ENCODE measurements at places on chromosomes 6 and 20. TPM values are rescaled to one million over a fixed set of nuclear protein-coding genes. Genes with fewer than 3 reads are reported as not detected.

- DNase-seq: no peak
Observed at GRCh38 chr20:51460569-51461265, 81.8 kb downstream of the NFATC2 start.

DNA sequence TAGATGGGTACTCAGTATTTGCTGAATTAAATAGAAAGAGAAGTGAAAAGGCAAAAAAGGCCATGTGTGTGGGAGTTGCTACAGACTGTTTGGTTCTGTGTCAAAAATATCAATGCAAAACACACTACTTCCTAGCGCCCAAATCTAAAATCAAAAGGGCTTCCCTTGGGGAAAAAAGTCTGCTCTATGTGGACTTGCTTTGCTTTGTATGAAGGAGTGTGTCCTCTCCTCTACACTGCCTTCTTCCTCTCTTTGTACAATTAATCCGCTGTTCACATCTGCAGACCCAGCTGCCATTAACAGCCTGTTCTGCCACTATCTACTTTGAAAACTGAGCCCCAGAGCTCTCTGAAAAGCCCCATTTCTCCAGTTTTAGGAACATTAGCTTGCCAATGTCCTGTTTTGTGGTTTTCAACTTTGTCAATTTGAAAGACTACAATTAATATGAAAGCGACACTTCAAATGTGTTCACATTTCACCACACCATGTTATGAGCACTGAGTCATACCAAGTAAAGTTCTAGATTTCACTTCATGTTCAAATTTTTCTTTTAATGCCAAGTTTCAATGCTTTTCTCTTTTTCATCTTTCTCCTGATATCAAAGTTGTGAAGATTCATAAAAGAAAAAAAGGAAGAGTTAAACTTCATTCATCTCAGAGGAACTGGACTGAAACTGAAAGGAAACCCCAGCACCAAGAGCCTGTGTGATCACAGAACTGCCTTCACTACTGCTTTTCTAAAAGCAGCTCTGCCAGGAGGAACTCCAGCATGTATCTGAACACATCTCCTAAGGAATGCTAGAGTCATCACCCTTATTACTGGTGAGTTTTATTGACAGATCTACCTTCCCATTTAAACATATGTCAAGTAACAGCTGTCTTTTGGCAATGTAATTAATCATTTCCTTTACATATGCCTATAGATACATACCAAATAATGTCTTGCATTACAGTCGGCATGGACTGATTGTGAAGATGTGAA is 102.6 kb downstream of the KIF13A start:
- DNase-seq: no peak

- no peak for DNase-seq
Observed at GRCh38 chr6:28449056-28449455, 5.8 kb upstream of the ZSCAN23 start.

- DNase-seq: no peak
Observed at GRCh38 chr6:30681766-30682142, 4.7 kb downstream of the PPP1R18 start.

DNA sequence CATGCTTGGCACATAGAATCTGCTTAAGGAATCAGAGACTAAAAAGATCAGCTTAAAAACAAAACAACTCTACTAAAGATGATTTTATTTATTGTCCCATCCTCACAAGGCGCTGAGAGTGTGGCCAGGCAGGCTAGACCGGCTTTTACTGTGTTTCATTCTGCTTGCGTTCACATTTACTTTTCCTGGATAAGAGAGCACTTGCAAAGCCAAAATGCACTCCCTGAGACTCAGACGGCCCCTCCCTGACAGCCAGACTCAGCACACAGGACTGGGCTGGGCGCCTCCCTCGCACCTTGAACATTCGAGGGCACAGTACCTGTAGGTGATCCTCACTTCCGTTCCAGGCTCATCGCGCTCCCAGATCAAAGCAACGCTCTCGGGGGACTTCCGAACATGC is 10.2 kb downstream of the ACSS1 start:
- DNase-seq: no peak

GRCh38 chr6:47308552-47309290 is 984 bp downstream of the TNFRSF21 start:
- no peak for DNase-seq

DNA sequence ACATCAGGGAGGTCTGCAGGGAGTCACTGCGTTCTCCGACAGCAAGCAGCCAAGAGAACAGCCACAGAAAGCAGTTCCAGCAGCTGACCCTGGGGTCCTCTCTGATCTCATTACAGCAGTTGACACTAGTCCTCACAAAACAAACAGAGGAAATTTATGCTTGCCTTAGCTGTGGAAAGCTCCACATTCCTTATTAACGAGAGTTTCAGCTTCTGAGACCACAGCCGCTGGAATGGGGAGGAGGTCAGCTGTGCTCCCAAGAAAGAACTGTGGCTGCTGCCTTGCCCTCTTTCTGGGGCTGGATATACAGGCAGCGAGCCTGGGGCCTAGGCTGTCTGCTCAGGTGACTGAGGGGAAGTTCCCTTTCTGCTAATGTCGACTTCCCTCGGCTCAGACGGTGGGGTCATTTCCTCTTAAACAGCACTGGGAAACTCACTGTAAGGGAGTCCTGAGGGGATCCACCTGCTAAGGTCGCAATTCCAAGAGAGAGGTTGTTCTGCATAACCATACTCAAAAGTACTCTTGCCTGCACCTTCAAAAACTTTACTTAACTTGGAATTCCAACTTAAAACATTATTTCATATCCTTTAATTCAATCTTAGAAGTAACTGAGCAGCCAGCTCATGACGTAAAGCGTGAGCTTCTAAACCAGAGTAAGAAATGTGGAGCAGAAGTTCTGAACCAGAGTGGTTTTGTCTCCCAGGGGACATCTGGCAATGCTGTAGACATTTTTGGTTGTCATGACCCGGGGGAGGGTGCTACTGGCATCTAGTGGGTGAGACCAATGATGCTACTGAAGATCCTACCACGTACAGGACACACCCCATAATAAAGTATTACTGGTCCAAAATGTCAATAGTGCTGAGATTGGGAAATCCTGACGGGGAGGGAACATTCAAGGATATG is 80.3 kb downstream of the BACH2 start:
- DNase-seq: no peak

DNA sequence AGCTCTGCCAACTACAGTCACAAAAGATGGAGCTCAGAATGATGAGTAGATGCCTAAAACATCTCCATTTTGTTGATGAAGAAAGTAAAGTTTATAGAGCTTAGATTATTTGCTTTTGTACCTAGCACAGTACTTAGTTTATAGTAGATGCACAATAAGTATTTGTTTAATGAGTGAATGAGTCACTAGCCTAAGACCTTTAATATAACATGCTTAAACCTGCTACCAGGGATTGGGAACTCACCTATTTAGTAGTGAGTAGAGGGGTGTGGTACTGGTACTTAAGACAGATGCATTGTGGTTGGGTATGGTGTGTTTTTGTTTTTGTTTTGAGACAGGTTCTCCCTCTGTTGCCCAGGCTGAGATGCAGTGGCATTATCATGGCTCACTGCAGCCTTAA is 35.8 kb downstream of the TRIM38 start:
- DNase-seq: no peak

GRCh38 chr6:35142588-35143569 is 1.7 kb upstream of the TCP11 start:
- no peak for DNase-seq

GRCh38 chr6:111957623-111958315 is 84.5 kb upstream of the FYN start:
- DNase-seq: no peak

DNA sequence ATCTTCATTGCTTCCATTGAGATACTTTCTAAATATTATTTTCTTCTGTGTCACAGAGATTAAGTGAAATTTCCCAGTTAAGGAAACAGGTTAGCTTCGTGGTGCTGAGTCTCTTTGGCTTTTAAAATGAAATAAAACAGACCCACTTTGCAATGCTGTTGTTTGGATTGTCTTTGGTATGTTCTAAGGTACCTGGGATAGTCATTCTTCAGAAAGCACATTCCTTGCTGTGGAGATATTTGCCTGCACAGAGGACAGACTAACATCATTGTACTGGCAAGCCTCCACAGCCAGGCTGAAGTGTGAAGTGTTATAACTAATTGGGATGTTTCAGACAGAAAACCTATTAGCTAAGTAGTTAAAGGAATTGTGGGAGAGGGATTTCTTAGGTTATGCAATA is 148.8 kb upstream of the EPHA7 start:
- no peak for DNase-seq

DNA sequence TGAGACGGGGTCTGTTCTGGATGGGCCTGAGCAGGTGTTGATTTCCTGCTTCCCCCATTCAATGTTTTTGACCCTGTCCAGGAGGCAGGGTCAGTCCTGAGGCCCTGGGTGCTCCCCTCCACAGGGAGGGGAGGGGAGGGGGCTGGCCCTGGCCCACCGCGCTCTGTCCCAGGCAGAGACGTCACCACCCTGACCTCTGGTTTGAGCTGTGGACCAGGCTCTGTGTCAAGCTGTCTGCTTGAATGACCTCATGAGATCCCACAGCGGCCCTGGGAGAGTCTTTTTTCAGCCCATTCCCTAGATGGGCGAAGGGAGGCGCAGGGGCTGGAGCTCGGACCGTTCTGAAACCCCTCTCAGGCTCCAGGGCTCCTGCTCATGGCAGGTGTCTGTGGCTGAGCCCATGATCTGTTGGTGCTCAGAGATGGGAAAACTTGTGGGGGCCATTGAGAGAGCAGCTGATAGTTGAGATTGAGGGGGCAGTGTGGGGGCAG is 8.9 kb upstream of the LKAAEAR1 start:
- DNase-seq: no peak

- peak; percentile 22 for DNase-seq
Observed at GRCh38 chr6:168713839-168714238, 272.9 kb downstream of the SMOC2 start.

DNA sequence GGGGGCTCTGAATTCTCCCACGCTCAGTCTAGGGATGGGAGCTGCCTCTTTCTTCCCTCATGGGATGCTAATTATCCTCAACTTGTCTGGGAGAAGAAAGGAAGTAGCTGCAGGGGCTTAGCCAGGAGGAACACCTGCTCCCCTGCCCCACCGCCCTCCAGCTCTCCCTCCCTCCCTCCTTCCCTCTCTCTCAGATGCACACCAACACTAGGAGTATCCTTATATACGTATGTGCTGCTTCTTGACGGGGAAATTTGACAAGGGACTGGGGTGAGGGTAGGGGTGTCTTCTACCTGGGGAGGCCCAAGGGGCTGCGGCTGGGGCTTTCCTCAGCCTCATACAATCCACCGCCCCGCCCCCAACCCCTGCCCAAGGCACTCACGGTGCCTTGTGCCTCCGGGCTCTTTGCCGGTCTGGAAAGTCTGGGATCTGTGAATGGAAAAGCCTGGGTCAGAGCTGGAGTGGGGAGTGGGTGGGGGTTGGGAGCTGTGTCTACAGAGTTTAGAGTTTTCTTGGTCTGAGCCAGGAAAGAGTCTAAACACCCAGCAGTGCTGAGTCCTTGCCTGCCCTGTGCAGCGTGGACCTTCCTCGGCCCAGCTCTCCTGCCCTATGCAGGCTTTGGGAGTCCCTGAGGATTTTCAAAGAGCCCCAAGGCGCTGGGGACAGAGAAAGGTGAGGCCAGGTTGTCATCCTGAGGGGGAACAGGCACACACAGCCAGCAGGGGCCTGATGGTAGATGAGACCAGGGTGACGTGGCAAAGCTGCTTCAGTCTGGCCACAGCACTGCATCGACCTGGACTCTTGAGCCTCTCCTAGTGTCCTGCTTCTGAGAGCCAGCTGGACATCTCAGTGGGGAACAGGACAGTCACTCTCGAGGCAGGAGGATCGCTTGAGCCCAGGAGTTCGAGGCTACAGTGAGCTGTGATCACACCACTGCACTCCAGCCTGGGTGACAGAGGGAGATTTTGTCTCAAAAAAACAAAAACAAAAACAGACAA is 29.3 kb upstream of the EMILIN3 start:
- DNase-seq: no peak

GRCh38 chr6:128017288-128017687 is 116.4 kb upstream of the THEMIS start:
- DNase-seq: no peak

GRCh38 chr6:93794166-93794565 is 374.8 kb upstream of the EPHA7 start:
- DNase-seq: no peak

GRCh38 chr6:114334237-114334636 is 8.6 kb downstream of the HS3ST5 start:
- DNase-seq: no peak

DNA sequence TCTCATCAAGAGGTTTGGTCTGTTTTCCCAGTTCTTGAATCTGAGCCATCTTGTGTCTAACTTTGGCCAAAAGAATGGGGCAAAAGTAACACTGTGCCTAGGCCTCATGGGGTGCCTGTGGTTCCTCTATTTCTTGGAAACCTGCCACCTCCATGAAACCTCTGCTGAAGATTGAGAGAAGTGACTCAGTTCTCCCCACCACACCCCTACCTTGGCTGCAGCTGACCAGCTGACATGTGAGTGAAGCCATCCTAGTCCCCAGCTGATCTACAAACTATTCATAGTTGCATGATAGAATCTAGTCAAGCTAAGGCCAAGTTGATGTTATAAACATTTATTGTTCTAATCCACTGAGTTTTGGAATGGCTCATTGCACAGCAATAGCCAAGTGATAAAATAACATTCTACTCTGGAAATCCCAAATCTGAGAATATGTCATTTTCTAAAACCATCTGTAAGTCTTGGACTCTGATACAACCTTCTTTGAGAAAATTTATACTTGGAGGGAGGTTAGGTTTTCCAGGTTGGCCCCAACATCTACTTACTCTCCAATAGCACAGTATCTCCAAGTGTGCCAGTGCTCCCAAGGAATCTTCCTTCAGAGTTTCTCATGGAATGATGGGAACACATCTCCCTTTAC is 107.0 kb upstream of the SMLR1 start:
- DNase-seq: no peak

GRCh38 chr6:11428371-11428770 is 109.2 kb upstream of the TMEM170B start:
- DNase-seq: no peak

- DNase-seq: no peak
Observed at GRCh38 chr6:36697481-36697903, at the start of gene RAB44. Gene RAB44, plus strand, starts transcription at chr6:36697826. Its CDS starts 6,410 bp downstream, at chr6:36704236.

DNA sequence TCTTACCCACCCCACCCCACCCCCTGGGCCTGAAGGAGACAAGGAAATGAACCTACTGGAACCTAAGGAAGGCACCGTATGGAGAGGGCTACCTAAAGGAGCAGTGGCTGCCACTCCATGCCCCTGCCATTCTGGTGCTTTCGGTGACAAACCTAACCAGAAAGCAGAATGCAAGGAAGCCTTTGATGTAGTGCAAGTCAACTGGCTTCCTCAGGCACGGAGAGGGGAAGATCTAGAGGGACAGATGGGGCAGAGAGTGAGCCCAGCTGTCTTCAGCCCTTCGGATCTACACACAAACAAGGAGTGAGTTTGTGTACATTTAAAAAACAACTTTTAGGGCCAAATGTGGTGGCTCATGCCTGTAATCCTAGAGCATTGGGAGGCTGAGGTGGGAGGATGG is 39.5 kb downstream of the PPP1R16B start:
- DNase-seq: no peak

Gene TTI1
- total RNA-seq: 13.5 TPM

Gene ANKRD66
- total RNA-seq: not detected

Gene SRSF3
- total RNA-seq: 144 TPM

Gene CRISP2
- total RNA-seq: not detected

Gene RAMACL
- 2.2 TPM for total RNA-seq

Gene CST2
- not detected for total RNA-seq

Gene TFAP2D
- not detected for total RNA-seq

Gene CTAGE9
- total RNA-seq: not detected

Gene ZBTB12
- 1.7 TPM for total RNA-seq

All from vagina (tissue), 2 donors.